ENCODE measurements at places on chromosomes 1 and 21.

DNA sequence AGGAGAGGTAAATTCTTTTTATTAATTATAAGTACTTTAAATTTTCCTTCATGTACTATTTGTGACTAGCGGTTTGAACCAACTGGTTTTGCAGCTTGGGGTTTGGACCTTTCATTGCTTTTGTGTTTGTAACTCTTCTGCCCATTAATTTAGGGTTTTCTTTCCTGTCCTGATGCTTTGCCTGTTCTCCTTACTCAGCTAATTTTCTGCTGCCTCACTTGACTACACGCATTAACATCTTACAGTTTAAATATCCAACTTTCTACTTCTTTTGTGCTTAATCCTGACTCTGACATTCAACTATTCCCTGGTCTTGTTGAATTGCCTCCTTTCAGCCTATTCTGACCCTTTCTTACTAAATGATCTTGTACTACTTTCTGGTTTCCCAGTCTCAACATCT is 135.6 kb downstream of the PTPRC start:
- DNase-seq, result no peak

DNA sequence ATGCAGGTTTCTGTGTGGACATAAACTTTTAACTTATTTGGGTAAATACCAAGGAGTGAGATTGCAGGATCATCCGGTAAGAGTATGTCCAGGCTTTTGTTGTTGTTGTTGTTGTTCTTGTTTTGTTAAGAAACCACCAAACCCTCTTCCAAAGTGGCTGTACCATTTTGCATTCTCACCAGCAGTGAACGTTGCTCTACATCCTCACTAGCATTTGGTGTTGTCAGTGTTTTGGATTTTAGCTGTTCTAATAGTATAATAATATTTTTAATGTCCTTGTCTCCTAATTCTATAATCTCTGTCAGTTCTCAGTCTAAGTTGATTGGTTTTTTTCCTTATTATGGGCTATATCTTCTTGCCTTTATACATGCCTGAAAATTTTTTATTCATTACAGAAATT is 37.8 kb downstream of the TENT5C start:
- DNase-seq, result no peak

GRCh38 chr1:211324992-211325775 is 1.4 kb upstream of the TRAF5 start:
- peak; percentile 20 for DNase-seq

GRCh38 chr1:180380259-180381183 is 121.9 kb downstream of the ACBD6 start:
- DNase-seq, result no peak

DNA sequence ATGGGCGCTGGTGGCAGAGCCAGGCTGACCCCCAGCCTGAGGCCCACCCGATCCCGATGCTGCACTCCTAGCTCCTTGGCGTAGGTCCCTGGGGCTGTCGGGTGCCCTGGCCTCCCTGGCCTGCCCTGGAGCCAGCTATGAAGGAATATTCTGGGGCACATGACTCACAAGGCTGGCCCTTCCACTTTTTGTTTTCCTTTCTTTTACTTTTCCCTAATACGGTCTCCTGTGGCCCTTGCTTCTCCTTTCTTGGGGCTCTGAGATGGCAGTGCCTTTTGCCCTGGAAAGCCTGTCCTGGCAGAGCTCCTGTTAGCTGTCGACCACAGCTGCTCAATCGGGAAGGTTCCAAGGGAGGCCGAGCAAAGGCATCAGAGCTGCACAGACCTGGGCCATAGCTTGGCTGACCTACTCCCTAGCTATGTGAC is 22.1 kb downstream of the ARHGEF10L start:
- DNase-seq, result no peak

- no peak for DNase-seq
Observed at GRCh38 chr1:227944931-227945890, 2.5 kb downstream of the WNT9A start.

DNA sequence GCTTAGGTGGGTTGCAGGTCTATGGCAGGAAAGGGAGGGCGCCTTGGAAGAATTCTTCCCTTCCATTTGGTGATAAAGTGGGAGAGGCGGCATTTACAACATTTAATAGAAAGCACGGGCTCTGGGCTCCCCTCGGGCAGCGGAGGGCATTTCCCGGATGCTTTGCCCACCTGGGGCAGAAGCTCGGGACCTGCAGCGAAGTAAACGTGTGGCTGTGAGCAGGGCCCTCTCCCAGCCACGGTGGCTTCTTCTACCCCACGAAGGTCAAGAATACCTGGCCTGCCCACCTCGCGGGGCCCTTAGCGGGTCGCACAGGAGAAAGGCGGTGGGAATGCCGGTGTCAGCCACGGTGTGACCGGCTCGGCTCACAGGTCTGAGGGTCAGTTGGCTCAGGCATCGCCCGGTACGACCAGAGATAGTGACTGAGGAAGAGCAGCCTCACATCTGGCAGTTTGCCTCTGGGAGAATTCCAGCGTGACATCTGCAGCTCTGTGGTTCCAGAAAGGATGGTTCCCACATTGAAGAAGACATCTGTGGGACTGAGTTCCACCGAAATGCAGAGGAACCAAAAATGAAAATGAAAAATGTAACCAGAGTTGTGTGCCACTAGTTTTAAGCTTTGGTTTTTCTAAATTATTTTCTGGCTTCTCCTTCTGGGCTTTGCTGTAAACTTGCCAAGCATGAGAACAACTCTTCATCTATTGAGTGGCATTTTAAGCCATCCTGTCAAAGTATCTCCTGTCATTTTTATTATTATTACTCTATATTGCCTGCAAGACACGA is 720 bp upstream of the F3 start:
- DNase-seq, result peak; percentile 22

- no peak for DNase-seq
Observed at GRCh38 chr1:201499795-201500669, 6.9 kb downstream of the CSRP1 start.

DNA sequence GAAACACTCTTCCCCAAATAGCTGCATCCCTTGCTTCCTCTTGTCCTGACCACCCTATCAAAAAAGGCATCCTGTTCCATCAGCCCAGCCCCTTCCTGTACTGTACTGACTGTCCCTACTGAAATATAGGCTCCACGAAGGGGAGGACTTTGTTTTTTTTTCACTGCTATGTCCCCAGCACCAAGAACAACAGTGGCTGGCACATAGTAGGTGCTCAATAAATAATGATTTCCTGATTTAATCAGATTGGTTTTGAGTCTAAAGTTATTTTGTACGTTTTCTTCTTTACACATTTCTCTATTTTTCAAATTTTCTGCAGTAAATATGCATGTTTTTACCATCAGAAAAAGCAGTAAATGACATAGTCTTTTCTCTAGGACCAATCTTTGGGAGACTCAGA is 73.9 kb downstream of the CD58 start:
- DNase-seq, result no peak

Measured in NCI-H526 (cell line).